ENCODE measurements at places on chromosomes 2 and 18.

GRCh38 chr18:6746386-6746960 is 17.0 kb downstream of the ARHGAP28 start:
- no peak for ATAC-seq

GRCh38 chr2:19649142-19649541 is 252.6 kb downstream of the TTC32 start:
- ATAC-seq = peak; percentile 83

DNA sequence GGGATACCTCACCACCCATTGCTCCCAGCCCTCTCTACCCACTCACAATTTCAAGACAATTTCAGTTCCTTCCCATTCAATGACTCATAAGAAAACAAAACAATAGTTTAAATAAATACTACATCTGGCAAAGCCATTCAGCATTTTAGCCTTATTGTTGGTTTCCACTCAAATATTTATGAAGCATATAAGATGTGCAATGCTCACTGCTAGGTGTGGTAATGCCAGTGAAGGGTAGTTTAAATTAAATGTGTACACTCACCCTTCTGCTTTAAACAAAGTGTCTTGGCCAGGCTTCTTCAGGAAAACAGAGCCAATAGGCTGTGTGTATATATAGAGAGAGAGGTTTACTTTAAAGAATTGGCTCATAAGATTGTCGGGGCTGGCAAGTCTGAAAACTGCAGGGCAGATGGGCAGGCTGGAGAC is 37.0 kb downstream of the INO80C start:
- no peak for ATAC-seq

GRCh38 chr2:224946895-224947294 is 95.4 kb downstream of the DOCK10 start:
- ATAC-seq = no peak

GRCh38 chr2:145644820-145645302 is 1124.9 kb upstream of the ZEB2 start:
- ATAC-seq = no peak
